Cardiac fibroblast (primary cell): ENCODE measurements at places on chromosomes 6 and 20.

- peak; percentile 91 for DNase-seq
Observed at GRCh38 chr6:33014841-33015634, 5.6 kb upstream of the HLA-DOA start.

- DNase-seq, result no peak
Observed at GRCh38 chr6:158506601-158507000, 53.3 kb upstream of the TMEM181 start.

DNA sequence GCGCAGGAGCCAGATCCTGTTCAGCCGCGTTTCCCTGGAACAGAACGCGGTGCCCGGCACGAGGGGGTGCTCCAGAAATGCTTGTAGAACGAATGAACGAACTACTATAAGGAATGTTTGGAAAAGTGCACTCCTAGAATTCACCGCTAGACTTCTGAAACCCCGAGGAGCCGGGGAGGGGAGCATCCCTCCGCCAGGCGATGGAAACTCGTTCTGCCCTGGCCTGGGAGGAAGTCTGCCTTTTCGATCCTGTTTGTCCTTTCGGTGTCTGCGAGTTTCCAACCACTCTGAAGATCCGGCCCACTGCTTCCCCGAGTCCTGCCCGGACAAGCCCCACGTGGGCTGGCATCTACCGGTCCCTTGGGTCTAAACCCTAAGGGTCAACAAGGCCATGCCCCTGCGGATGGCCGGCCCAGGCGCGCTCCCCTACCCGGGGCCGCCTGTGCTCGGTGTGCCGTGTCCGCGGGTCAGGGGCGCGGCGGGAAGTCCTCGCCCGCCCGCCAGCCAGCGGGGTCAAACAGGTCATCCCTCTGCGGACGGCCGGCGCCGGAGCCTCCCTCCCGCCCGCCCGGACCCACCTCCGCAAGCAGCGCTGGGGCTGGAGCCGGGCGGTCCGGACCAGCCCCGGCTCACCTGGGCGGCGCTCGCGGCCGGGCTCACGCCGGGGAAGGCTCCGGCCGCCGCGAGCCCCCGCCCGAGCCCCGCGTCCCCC is 526 bp downstream of the SULF2 start:
- peak; percentile 66 for DNase-seq

- peak; percentile 61 for DNase-seq
Observed at GRCh38 chr6:10414756-10415616, at the start of gene TFAP2A. Gene TFAP2A (minus strand): TSS chr6:10415074. CDS start chr6:10414991, 83 bp downstream.
